ENCODE measurements at places on chromosomes 2 and 18. TPM values are rescaled to one million over a fixed set of nuclear protein-coding genes. Genes with fewer than 3 reads are reported as not detected.

The DSC3 gene
- not detected for total RNA-seq

The ELOA2 gene
- total RNA-seq: not detected

- DNase-seq: no peak
Measured at GRCh38 chr2:104847586-104848160, 6.2 kb upstream of the POU3F3 start.

- no peak for DNase-seq
Measured at GRCh38 chr18:12033643-12034025, 52.3 kb downstream of the IMPA2 start.

DNA sequence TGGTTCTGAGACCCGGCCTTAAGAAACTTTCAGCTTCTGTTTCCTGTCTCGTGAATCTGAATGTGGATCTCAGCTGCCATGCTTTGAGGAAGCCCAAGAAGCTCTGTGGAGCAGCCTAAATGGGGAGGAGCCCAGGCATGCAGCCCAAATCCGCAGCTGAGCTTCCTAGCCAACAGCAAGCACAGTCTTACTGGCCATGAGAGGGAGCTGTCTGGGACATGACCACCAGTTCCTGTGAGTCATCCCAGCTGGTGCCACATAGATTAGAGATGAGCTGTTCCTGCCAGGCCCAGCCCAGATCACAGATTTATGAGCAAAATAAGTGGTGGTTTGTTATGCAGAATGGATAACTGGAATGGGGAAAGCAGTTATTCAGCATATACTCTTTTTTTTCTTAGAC, 224.4 kb upstream of the APCDD1 start:
- DNase-seq: peak; percentile 81

DNA sequence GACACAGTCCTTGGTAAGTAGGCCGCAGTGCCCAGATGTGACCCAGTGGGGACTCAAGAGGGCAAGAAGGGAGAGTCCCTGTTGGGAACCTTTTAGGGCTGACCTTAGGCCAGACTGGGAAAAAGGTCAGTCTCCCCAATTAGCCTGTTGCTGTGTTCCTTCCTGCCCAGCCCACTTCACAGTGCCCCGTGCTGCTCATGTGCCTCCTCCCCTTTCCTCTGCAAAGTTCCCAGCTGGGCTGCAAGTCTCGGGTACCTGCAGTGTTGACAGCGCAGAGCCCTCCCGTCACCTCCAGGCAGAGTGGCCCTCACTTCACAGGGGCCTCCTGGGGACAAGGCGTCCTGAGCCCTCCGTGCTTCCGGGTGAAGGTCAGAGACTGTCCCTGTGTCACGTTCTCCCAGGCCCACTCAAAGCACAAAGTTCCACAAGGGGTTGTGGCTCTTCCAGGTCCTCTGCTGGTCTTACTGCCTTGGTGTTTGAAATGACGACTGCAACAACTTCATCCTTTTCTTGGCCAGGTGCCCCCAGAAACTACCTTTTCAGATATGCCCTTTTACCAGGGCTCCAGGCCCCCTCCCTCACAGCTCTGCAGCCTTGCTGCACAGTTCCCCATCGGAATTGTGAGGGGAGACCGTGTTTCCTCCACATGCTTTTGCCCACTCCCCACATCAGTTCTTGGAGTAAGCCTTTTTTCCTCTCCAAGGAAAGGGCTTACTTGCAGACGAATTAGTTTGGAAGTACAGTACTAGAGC, 225.8 kb downstream of the ALPK2 start:
- DNase-seq: no peak

- DNase-seq: no peak
Measured at GRCh38 chr18:79720359-79720733, 40.7 kb downstream of the CTDP1 start.

- peak; percentile 91 for DNase-seq
Measured at GRCh38 chr2:85655961-85656417, 12.0 kb downstream of the SFTPB start.

DNA sequence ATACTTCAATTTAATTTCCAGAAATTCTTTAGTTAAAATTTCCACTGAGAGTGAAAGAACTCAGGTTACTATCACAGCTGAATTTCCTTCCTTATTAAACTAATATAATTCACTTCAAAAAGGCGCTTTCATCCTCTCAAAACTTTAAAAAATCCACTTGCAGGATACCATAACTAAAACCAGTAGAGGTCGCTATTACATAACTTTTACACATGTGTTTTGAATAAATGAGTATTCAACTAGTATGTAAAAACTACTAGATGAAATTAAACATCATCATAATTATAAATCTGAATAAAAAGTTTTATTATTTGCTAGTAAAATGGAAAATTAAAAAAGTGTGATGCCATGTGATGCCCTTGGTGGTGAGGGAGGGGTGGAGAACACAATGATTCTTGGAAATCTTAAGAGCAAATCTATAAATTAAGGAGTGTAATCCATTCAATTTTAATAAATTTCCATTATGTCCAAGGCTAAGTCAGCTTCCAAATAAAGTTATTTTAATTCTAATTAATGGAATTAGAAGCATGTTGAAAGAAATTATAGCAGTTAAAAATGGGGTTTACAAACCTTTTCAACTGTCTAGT, 61.4 kb downstream of the SOS1 start:
- peak; percentile 60 for DNase-seq

GRCh38 chr2:47682216-47682749, 100.7 kb upstream of the MSH6 start:
- no peak for DNase-seq

Measured in myocyte (in vitro differentiated cells).